ENCODE measurements at places on chromosomes 5 and 9. TPM values are rescaled to one million over a fixed set of nuclear protein-coding genes. Genes with fewer than 3 reads are reported as not detected.

The COL23A1 gene
- 15.5 TPM for total RNA-seq

The CEMIP2 gene
- total RNA-seq: 58.1 TPM

GRCh38 chr5:74953937-74954720 lies 87.9 kb upstream of the FAM169A start:
- no peak for DNase-seq

GRCh38 chr5:150180241-150181026 lies 9.4 kb upstream of the SLC6A7 start:
- no peak for DNase-seq

DNA sequence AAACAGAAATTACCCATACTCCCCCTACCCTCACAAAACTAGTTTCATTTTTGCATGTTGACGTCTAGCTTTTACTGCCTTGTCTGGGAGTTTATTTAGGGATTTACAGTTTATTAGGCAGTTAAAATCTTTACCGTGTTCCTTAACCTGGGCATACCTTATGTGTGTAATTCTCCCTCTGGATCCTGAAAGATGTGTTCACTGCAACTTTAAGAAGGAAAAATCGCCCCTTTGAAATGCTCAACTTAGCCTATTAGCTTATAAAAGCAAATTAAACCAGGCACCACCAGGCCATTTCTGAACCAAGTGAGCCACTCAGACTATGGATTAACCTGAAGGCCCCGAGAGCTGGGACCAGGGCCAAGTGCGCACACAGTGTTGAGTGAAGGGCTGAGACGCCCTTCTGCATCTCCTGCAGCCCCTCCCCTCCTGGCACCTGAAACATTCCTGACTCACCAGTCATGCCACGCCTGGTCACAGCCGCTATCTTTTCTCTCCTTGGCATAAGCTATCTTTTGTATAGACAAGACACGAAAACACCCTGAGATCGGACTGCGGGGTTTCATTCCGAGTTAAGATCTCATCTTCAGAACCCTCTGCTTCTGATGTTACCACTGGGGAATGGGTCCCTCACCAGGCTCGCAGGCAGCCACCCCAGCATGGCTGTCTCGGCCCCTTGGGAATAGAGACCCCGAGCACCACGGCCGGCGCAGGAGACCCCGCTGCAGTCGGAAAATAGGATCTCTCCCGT lies 111.9 kb downstream of the ROR2 start:
- no peak for DNase-seq
